ENCODE measurements at places on chromosomes 3 and 15. TPM values are rescaled to one million over a fixed set of nuclear protein-coding genes. Genes with fewer than 3 reads are reported as not detected.

- no peak overlapping the region for H3K4me3 ChIP-seq
- DNase-seq, result no peak
- H3K4me1 ChIP-seq, result peaks cover 3% of the 10 kb centered on the region
- H3K27ac ChIP-seq, result no peak overlapping the region
These were observed 13.4 kb downstream of the SCAMP5 start for GRCh38 chr15:75008629-75009326.

DNA sequence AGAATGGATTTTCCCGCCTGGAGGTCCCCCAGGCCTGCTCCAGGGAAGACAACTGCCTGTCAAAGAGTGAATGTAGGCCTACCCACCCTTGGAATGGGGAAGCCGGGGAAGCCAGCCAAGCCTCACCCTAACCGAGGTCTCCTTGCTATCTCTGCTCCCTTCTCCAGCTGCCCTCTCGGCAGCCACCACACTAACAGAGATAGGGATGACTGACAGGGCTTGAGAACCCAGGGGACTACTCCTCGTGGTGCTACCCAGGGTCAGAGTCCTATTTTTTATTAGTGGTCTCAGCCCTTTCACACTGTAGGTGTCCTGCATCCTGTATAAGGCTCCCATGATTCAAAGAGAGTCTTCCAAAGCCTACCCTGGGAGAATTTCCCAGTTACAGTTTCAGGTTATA lies 160.6 kb upstream of the CHRM5 start:
- no peaks in the 10 kb centered on the region for H3K4me1 ChIP-seq
- H3K4me3 ChIP-seq, result no peak overlapping the region
- DNase-seq, result no peak
- no peak overlapping the region for H3K27ac ChIP-seq
- H3K27me3 ChIP-seq, result peaks cover 9% of the 10 kb centered on the region
- H3K36me3 ChIP-seq, result no peaks in the 10 kb centered on the region

GRCh38 chr15:94749811-94750617 lies 518.7 kb downstream of the MCTP2 start:
- no peaks in the 10 kb centered on the region for H3K4me1 ChIP-seq
- H3K27me3 ChIP-seq, result no peaks in the 10 kb centered on the region
- H3K4me3 ChIP-seq, result no peak overlapping the region
- no peaks in the 10 kb centered on the region for H3K36me3 ChIP-seq

- peak overlapping the region; percentile 83 for H3K27ac ChIP-seq
- DNase-seq, result no peak
- H3K27me3 ChIP-seq, result peaks cover 20% of the 10 kb centered on the region
- no peaks in the 10 kb centered on the region for H3K36me3 ChIP-seq
- peaks cover 6% of the 10 kb centered on the region for H3K4me1 ChIP-seq
These were observed 13.7 kb downstream of the NR2F2 start for GRCh38 chr15:96344060-96344705.

GRCh38 chr3:16147220-16147994 lies 27.1 kb upstream of the GALNT15 start:
- no peaks in the 10 kb centered on the region for H3K36me3 ChIP-seq
- peaks cover 11% of the 10 kb centered on the region for H3K4me1 ChIP-seq
- no peak overlapping the region for H3K4me3 ChIP-seq
- no peaks in the 10 kb centered on the region for H3K27me3 ChIP-seq
- no peak for DNase-seq
- H3K27ac ChIP-seq, result no peak overlapping the region

DNA sequence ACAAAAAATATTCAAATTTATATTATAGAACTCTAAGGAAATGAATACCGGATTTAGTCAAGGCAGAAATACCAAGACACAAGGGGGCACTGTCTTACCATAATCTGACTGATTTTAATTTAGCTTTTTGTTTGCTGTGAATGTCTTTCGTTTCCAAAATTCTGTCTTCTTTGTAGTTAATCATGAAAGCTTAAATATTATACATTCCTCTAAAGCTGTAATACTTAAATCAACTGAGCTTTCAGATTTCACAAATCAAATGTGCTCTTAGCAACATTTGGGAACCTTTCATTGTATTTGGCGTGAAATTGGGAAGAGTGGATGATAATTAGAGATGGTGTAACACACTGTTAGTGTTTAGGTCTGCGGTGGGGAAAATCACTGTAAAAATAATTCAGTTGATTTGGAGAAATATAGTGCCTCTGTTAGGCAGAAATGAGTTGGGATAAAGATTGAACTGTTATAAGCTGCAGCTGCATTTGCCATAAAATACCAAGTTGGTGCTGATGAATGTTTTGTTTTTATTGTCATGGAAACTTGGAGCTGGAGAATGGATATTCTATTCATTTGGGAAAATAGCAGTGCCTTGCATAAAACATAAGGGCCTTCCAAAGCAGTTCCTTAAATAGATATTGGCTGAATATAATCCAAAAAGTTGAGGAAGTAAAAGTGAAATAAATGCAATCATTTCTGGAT lies 228.2 kb downstream of the TCF12 start:
- H3K4me3 ChIP-seq, result no peak overlapping the region
- no peak for DNase-seq
- no peak overlapping the region for H3K27ac ChIP-seq
- no peaks in the 10 kb centered on the region for H3K27me3 ChIP-seq

GRCh38 chr3:197398286-197398878 lies 100.0 kb upstream of the DLG1 start:
- H3K27me3 ChIP-seq, result no peaks in the 10 kb centered on the region
- H3K27ac ChIP-seq, result no peak overlapping the region
- no peak overlapping the region for H3K4me3 ChIP-seq

The CHRM5 gene
- total RNA-seq, result not detected

Measured in upper lobe of right lung (tissue), 1 donor.